Stimulated activated CD4-positive, alpha-beta T cell treated with anti-CD3 and anti-CD28 coated beads, Interleukin-12 subunit alpha, Interleukin-12 subunit beta, amount 100 ng/mL, for 48 hours (primary cell): ENCODE measurements at places on chromosomes 7 and 10.

- no peak for DNase-seq
Measured at GRCh38 chr10:8543361-8544056, 489.0 kb downstream of the GATA3 start.

GRCh38 chr10:282294-283139, 147.3 kb downstream of the ZMYND11 start:
- DNase-seq = no peak

- DNase-seq = no peak
Measured at GRCh38 chr10:1020460-1020859, 5.2 kb downstream of the IDI2 start.

DNA sequence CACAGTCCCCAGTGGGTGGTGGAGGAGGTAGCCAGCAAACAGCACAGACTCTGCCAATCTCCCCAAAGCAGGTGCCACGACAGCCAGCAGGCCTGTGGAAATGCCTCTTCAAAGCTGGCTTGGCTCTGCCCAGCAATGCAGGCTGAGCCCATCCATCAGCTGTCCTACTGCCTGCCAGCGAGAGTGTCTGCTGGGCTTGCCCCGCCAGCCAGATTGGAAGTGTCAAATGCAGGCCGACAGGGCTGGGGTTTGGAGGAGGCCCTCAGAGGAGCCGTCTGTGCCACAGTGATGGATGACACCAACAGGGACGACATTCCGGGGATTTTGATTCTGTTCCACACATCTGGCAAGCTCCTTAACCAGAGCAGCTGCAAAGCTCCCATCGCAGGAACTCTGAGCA, 16.7 kb downstream of the HABP2 start:
- DNase-seq = no peak

DNA sequence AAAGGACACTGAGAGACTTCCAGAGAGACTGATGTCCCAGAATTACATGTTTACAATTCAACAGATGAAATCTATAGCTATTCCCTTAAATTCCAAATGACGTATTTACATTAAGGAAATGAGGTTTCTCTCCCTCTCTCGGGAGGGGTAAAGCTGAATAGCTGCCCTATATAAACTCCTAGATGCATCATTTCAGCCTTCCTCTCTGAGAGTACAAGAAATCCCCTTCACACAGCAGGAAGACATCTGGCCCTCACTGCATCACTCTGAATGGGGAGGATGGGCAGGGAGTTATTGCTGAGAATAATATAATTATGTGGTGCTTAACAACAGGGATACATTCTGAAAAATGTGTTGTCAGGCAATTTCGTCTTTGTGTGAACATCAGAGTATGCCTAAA, 11.0 kb downstream of the POT1 start:
- no peak for DNase-seq

DNA sequence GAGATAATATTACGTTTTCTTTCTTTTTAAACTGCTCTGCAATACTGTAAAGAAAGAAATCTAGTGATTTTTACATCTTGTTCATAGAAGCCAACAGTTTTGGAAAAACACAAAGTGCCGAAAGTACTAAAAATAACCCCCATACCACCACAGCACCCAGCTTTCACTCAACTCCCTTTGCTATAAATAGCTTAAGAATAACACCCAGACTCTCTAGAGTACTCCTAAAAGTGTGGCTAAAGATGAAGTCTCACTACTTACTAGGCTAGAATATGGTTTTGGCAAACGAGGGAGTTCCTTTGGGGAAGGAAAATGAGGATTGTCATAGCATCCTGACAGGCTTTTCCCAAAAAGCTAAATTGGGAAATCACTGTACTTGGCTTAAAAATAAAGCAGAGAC, 151.8 kb upstream of the ANK3 start:
- DNase-seq = no peak

GRCh38 chr7:158050978-158051651, 536.5 kb downstream of the PTPRN2 start:
- no peak for DNase-seq

DNA sequence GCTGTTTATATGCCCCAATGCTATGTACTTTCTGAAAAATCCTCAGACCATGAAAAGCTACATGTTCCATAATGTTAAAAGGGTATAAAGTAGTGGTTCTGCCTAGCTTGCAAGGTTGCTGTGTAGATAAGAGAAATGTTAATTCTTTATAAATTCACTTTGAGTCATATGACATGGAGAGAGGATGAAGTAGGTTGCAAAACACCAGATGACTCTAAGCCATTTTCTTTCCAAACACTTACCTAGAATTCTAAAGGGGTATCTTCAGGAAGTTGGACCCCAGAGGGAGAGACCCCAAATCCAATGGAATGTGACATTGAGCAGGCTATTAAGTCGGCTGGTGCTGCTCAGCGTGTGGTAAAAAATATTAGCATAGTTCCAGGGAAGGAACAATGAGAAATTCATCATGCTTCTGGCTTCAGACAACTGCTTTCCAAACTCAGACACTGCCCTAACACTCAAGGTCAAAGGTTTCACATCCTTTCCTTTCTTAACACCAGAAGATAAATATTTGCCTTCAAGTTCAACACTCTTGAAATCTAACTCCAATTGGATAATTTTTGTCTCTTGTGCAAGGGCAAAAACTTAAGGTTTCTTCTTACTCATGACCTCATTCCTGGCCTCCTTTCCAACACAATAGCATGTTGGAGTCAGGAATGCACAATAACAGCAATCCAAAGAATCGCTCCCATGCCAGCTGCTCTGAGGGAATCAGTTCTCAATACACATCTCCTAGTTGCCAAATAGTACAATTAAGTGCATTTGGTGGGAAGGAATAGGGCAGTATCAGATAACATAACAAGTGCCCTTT, 100.7 kb upstream of the AFAP1L2 start:
- DNase-seq = no peak

DNA sequence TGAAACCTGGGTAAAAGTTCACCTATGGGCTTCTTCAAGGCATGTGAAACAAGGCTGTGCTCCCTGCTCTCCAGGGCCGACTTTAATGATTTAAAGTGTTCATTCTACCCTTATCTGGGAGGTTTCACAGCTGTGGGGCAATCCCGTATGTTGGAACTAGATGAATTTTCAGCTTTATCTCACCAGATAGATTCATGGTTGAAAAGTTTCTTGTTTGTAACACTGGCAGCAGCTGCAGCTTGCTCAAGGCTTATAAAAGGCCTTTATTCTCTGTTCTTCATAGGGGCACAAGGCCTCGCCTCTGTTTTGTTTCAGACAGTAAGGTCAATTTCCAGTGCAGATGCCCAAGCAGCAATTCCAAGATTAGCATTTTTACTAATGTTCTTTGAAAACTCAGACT, 70.4 kb upstream of the DNAJB12 start:
- DNase-seq = no peak
